ENCODE measurements at places on chromosomes 5 and 9.

GRCh38 chr5:57947181-57947580 is 464.6 kb upstream of the ACTBL2 start:
- no peak for DNase-seq

DNA sequence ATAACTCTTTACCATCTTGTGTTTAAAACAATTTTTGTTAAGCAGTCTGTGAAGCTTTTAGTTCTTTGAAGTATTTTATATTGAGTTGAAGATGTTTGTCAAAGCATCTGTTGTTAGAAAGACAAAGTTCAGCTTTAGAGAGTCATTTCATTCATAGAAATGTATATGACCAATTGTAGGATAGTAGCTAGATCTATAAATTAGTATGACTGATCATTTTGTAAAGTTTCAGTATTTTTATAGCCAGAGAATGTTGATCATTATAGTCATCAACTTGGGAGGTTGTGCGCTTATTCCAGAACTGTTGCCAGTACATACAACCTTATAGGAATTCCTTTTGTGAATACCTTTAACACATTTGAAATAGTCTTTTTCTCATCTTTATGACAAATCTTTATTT is 5.2 kb downstream of the NIPBL start:
- no peak for DNase-seq

GRCh38 chr5:142014911-142015584 is 2.2 kb upstream of the GNPDA1 start:
- peak; percentile 5 for DNase-seq

DNA sequence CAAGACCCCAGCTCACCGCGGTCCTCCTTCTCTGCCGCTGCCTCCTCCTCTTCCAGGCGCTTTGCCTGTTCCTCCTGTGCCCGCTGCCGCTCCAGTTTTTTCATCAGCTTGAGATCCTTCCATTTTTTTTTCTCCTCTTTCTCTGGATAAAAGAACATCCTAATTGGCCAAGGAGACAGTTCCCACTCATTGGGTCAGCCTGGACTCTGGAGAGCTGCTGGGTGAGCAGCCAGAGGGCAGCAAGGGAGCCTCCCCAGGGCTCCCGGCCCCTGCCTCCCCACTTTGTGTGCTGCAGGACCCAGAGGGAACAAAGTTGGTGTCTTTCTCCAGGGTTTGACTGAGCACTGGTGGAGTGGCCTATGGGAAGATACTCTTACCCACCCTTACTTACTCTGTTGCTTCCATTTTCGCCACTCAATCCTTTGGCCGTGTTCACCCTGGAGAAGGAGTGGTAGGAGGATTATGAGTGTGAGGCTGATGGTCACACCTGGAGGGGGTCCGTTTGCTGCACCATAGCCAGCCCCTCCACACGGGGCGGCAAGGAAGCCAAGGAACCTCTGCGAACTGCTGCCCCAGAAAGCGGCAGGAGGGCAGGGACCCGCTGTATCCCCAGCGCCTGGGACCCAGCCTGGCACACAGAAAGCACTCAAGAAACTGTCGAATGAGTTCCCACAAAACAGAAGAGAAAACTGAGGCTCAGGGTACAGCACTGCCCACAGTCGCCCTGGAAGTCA is 708 bp downstream of the SPOUT1 start:
- no peak for DNase-seq

- DNase-seq = no peak
Observed at GRCh38 chr5:117947836-117948235, 1040.5 kb downstream of the DTWD2 start.

- no peak for DNase-seq
Observed at GRCh38 chr9:107566611-107567061, 77.1 kb upstream of the KLF4 start.

GRCh38 chr9:79962836-79963235 is 391.1 kb downstream of the TLE4 start:
- DNase-seq = no peak

DNA sequence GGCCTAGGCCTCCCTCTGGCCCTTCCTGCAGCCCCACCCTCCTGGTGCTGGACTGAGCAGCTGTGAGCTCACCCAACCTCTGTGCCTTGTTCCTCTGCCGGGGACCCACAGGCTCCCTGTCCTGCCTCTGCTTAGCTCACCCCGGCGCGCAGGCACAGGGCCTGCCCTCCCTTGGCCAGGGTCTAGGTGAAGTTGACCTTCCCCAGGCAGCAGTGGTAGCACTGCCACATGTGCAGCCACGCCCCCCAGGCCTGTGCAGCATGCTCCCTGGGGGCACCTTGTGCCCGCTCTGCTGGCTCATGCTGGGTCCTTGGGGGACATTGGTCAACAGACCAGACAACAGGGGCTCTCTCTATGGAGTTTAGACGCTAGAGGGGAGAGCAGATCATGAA is 18.1 kb downstream of the TRIP13 start:
- DNase-seq = no peak

GRCh38 chr9:15421532-15421931 is 1.1 kb upstream of the SNAPC3 start:
- no peak for DNase-seq

DNA sequence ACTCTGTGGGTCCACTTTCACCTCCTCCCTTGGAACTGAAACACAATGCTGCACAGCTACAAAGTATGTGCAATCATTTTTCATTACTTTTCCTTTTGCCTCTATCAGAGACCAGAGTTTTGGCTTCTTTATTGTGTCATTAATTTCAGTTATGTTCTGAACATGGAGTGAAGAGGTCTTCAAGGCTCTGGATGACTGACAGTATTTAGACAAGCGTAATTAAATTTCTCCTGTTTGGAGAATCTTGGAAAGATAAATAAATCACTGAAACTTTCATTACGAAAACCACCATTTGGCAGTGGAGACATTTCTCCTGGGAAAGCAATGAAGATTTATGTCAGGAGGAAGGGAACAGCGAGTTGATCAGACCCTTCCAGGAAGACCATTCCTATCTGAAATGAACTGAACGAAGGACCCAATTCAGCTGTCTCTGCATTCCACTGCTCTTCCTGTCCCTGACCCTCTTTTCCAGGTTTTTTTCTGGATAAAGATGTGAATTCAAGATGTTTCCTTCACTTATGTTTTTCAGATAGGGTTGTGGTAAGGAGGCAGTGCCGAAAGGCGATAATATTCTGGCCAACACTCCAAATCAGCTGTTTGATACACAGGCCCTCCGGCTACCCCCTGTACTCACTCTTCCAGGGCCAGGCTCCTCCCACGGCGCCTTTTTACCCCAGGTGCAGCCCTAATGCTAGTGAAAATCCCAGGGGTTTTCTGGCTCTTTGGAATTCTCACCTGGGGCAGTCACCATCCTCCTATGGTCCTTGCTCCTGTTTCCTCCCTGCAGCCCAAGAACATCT is 77.2 kb upstream of the OSMR start:
- no peak for DNase-seq

- no peak for DNase-seq
Observed at GRCh38 chr5:82109013-82109412, 137.2 kb downstream of the ATG10 start.

GRCh38 chr9:34636791-34637355 is 714 bp downstream of the SIGMAR1 start:
- no peak for DNase-seq

GRCh38 chr9:116951588-116952435 is 264.7 kb downstream of the TRIM32 start:
- DNase-seq = no peak

DNA sequence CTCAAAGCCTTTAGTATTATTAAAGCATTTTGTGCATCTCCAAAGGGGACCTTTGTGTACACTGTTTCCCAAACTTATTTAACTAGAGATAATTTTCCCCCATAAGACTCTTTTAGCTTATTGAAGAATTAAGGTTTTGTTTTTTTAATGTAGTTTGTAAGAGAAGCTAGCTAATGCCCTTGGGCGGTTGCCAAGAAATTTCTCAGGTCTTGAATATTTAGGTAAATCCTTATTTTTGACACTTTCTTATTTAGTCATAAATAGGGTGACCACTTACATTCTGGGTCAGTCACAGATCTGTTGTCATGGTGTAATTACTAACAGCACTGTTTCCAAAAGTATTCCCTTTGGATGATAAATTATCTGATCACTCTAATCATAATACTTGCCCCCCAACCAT is 27.2 kb downstream of the TNFAIP8 start:
- no peak for DNase-seq

DNA sequence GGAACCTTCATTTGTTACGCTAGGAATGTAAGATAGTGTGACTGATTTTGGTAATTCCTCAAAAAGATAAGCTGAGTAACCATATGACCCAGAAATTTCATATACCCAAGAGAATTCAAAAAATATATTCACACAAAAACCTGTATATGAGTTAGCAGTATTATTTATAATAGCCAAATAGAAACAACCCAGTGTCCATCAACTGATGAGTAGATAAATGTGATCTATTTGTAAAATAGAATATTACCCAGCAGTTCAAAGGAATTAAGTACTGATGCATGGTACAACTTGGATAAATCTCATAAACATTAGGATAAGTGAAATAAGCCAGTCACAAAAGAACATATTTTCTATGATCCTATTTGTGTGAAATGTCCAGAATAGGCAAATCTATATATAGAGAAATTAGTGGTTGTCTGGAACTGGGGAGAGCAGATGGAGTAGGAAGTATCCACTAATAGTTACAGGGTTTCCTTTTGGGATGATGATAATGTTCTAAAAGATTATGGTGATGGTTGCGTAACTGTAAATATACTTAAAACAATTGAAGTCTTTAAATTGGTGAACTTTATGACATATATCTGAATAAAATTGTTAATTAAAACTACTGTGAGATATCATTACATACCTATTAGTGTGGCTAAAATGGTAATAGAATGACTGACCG is 10.2 kb downstream of the MARCHF6 start:
- DNase-seq = no peak
